Right ventricle myocardium inferior (tissue), 1 donor: ENCODE measurements at places on chromosomes 4 and X. TPM values are rescaled to one million over a fixed set of nuclear protein-coding genes. Genes with fewer than 3 reads are reported as not detected.

ITGB1BP2 gene
- total RNA-seq: 105 TPM

GRCh38 chrX:120999413-120999812 lies 13.9 kb upstream of the CT47A1 start:
- DNase-seq: no peak

BMX gene
- total RNA-seq: 1.4 TPM

DNA sequence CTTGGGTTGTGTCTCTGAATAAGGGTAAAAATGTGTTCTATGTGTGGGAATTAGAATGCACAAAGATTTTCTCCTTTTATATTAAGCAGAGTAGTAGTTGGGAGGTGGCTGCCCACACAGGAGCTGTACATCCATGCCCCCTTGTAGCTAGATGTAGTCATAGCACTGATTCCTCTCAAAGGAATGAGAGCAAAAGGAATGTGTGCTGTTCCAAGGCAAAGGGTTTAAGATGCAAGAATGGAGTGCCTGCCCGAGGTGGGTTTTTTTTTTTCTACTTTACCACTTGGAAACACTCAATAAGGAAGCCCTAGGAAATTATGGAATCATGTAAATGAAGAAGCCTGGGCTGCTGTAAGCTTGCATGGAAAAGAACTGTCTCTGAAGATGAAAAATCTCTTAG lies 2183.2 kb upstream of the AGA start:
- DNase-seq: no peak

SMPX gene
- 661 TPM for total RNA-seq

TMEM271 gene
- not detected for total RNA-seq

- DNase-seq: no peak
Observed at GRCh38 chr4:147056940-147057610, 111.4 kb upstream of the TTC29 start.

DUSP21 gene
- total RNA-seq: not detected

F8A2 gene
- total RNA-seq: not detected

- DNase-seq: no peak
Observed at GRCh38 chr4:52788806-52789205, 37.6 kb upstream of the ERVMER34-1 start.

FAM9B gene
- total RNA-seq: not detected
